ENCODE measurements at places on chromosomes 2 and 18. TPM values are rescaled to one million over a fixed set of nuclear protein-coding genes. Genes with fewer than 3 reads are reported as not detected.

Gene FABP1
- total RNA-seq, result not detected

Gene ERICH2
- not detected for total RNA-seq

Gene VAPA
- total RNA-seq, result 146 TPM

Gene CHRND
- not detected for total RNA-seq

Gene REEP1
- 0.88 TPM for total RNA-seq

Gene LTBP1
- total RNA-seq, result 41.7 TPM

Gene VWC2L
- total RNA-seq, result not detected

Gene CYTIP
- 0.22 TPM for total RNA-seq

Gene ANKRD30B
- total RNA-seq, result not detected

Gene UGT1A10
- not detected for total RNA-seq

Gene REG3A
- not detected for total RNA-seq

Gene TMEM247
- total RNA-seq, result not detected

Gene MOGAT1
- total RNA-seq, result not detected

Gene LINC00305
- not detected for total RNA-seq

Gene MERTK
- 2.2 TPM for total RNA-seq

Gene ATP6V1C2
- total RNA-seq, result 0.15 TPM

Gene SLC9A4
- not detected for total RNA-seq

Gene RAPGEF4
- total RNA-seq, result 0.24 TPM

Gene TSGA10
- total RNA-seq, result 4.2 TPM

Gene CPO
- not detected for total RNA-seq

Gene TGFBRAP1
- total RNA-seq, result 16.5 TPM

Gene OXER1
- total RNA-seq, result not detected

Gene SDC1
- total RNA-seq, result 194 TPM

Gene CHRNG
- total RNA-seq, result not detected

Gene HOXD11
- total RNA-seq, result 5.5 TPM

Gene GLI2
- 22.1 TPM for total RNA-seq

Gene CNDP2
- 84.9 TPM for total RNA-seq

Gene PCARE
- not detected for total RNA-seq

Gene ELAC1
- 5.0 TPM for total RNA-seq

Gene WIPF1
- 16.2 TPM for total RNA-seq

Gene MMADHC
- total RNA-seq, result 85.1 TPM

Gene SERPINB3
- total RNA-seq, result 0.16 TPM

Gene LGALSL
- total RNA-seq, result 12.3 TPM

Gene CFC1
- total RNA-seq, result 0.09 TPM

Gene SMAD4
- 59.3 TPM for total RNA-seq

Gene RNMT
- 18.2 TPM for total RNA-seq

Gene PLGLB2
- total RNA-seq, result 0.16 TPM

Gene SLC11A1
- total RNA-seq, result 0.08 TPM

Gene CCDC85A
- total RNA-seq, result 0.32 TPM

Gene VIT
- not detected for total RNA-seq

Gene CELF4
- not detected for total RNA-seq

Gene SKA1
- total RNA-seq, result 10.9 TPM

Gene PRSS56
- 0.13 TPM for total RNA-seq

Gene TTN
- 0.01 TPM for total RNA-seq

Gene SLC8A1
- 0.29 TPM for total RNA-seq

Gene SPRED2
- total RNA-seq, result 35.9 TPM

Gene DSG1
- total RNA-seq, result not detected

Gene CDH2
- total RNA-seq, result 60.1 TPM

Gene CNDP1
- total RNA-seq, result not detected

Gene ABCB6
- total RNA-seq, result 21.9 TPM

Measured in A549 treated with Hydrocortisone at 1 μM for 4 hours (cell line).